Mucosa of gallbladder (tissue), 1 donor: ENCODE measurements at places on chromosomes 7 and 10. TPM values are rescaled to one million over a fixed set of nuclear protein-coding genes. Genes with fewer than 3 reads are reported as not detected.
A peak's percentile ranks its signal among the peaks of the same experiment; 100 is the strongest.

- DNase-seq: peak; percentile 72
These were observed 91.5 kb downstream of the ARID5B start for GRCh38 chr10:61992671-61993668.

EIF5AL1 gene
- 0.14 TPM for total RNA-seq

- DNase-seq: no peak
These were observed 820.5 kb downstream of the GATA3 start for GRCh38 chr10:8874972-8875371.

NAT16 gene
- not detected for total RNA-seq

- DNase-seq: peak; percentile 4
These were observed 335.9 kb downstream of the WDR37 start for GRCh38 chr10:1392127-1392526.

- DNase-seq: no peak
These were observed 177.2 kb downstream of the FANK1 start for GRCh38 chr10:126073606-126074005.

GRCh38 chr7:69335331-69335730 lies 262.9 kb upstream of the AUTS2 start:
- no peak for DNase-seq

DLX6 gene
- not detected for total RNA-seq

CALCR gene
- total RNA-seq: 0.17 TPM

DNA sequence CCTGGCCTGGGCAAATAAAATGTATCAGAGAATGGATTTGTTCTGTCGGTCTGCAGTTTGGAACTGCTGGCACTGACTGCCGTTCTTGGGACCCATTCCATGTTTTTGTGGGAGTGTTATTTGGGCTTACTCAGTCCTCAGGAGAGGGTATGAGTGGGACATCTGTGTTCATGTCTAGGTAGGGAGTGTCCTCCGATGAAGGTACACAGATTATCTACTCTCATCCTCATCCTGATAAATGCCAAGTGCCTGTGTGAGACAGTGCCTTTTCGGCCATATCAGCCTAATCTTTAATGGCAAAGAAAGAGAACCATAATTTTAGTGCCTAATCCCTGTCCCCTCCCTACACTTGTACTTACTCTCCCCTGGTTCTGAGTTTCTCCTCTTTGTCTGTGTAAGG lies 409.4 kb downstream of the REEP3 start:
- no peak for DNase-seq

HECW1 gene
- total RNA-seq: 3.8 TPM
